ENCODE measurements at places on chromosomes 5 and 9.

DNA sequence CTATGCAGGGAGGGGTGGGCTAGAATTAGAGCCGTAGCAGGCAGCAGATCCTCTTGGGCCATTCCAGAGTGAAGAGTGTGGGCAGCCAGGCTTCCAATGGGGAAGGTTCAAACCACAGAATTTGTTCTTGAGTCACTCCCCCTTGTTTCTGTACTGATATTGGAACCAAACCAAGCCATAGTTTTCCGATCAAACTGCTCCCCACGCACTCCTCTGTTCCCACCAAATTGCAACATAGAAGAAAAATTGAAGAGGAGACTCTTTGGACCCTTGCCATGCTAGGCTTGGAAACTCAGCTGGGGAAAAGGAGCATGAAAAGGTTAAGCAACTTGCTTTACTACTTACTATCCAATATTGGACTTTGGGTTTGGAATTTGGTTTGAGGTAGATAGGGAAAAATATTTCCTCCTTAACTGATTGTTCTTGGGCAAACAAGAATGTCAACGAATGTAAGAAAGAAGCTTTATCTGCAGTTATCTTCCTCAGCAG is 165.8 kb upstream of the NR3C1 start:
- DNase-seq: no peak

GRCh38 chr9:106697390-106697749 is 165.6 kb upstream of the ZNF462 start:
- no peak for DNase-seq

GRCh38 chr5:118553662-118554061 is 434.7 kb downstream of the DTWD2 start:
- peak; percentile 90 for DNase-seq

- no peak for DNase-seq
These were observed at the start of gene GTF3C4 for GRCh38 chr9:132670457-132671391. Gene GTF3C4, plus strand, starts transcription at chr9:132670464. Its CDS starts 135 bp downstream, at chr9:132670599.

DNA sequence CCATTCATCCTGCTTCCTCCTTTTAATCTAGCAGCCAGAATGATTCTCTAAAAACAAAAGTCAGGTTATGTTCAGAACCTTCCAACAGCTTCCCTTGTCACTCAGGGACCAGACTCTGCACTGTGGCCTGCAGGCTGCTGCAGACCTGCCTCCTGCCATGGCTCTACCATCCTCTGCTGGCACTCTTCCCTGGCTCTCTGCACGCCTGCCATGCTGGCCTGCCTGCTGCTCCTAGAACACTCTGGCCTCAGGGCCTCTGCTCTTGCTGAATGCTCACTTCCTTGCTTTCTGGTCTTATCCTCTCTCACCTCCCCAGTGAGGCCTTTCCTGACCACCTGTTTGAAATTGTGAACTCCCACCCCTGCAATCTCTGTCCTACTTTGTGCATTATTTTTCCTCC is 149.4 kb downstream of the CD180 start:
- no peak for DNase-seq

DNA sequence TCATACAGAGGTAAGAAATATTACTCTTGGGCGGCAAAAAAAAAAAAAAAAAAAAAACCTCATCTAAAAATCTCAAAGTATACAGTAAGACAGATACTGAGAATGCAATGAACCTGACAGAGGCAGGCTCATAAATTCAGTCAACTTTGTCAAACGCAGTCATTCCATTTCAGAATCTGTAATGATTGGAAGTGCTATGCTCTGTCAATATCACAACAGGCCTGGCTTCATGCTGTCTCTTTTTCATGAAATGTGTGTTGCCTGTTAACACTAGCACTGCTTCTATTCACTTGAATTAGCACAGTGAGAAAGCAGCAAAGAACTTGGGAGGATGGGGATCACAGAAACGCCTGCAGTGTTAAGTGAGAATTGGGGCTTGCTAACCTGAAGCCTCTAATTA is 200.3 kb upstream of the EFNA5 start:
- no peak for DNase-seq

GRCh38 chr5:22709743-22710142 is 143.4 kb downstream of the CDH12 start:
- no peak for DNase-seq

- DNase-seq: no peak
These were observed 100.1 kb downstream of the SPEF2 start for GRCh38 chr5:35717718-35718117.

GRCh38 chr9:137232101-137232500 is 1.4 kb downstream of the SLC34A3 start:
- no peak for DNase-seq

- DNase-seq: no peak
These were observed 82.9 kb downstream of the PLCXD3 start for GRCh38 chr5:41427505-41427904.

DNA sequence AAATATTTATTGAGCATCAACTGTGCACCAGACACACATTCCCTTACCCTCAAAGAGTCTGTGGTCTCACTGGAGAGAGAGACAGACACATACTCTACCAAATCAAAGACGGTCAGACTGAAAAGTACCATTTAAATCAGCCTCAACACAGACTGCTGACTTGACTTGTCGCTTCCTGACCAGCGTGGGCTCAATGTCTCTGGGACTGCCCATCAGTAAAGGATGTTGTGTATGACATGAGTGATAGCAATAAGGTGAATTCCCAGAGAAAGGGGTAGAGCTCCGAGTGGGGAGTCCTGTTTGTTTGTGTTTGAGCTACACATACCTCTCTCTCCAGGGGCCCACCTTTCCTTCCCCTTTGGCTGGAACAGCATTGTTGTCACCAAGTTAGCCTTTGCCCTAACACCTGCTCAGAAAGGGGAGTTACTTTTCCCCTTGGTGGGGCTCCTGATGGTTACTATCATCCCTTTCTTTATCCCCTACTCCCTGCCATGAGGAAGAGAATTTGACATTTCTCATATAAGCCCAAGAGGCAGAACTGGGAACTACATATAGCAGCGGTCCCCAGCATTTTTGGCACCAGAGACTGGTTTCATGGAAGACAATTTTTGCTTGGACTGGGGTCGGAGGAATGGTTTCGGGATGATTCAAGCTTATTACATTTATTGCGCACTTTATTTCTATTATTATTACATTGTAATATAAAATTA is 33.9 kb downstream of the NR4A3 start:
- no peak for DNase-seq

- DNase-seq: no peak
These were observed 4.1 kb downstream of the SUB1 start for GRCh38 chr5:32589416-32589815.

DNA sequence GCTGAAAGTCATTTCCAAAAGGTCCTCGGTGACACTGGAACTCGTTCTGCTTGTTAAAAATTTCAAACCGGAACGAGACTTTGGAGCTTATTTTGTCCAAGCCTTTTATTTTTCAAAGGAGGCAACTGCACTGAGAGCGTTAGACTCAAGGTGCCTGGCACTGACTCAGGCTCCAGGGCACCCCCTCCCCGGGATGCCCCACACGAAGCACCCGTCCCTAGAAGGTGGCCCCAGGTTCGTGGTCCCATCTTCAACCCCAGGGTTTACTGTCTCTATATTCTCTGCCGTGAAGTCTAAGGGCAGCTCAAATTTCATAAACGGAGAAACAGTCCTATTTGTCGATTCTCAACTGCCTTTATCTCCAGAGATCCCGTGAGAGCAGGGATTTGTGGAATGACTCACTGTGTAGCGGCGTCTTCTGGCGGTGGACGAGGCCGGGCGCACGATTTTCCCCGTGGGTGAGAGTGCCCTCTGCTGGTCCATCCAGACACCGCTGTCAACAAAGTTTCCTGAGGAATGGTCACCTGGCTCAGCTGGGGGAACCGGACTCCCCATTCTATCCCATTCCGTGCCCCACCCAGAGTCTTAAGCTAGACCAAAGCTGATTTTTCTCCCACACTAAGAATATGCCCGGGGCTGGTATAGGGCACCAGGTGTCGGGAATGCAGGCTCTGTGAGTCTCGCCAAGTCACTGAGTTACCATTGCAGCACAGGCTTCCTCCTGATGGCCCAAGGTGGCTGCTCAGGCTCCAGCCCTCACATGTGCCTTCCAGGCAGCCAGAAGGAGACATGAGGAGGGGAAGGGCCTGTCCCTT is 27.1 kb upstream of the SLC6A19 start:
- DNase-seq: no peak

GRCh38 chr5:134846641-134846960 is 833 bp downstream of the C5orf24 start:
- DNase-seq: no peak

- DNase-seq: no peak
These were observed 2.4 kb downstream of the PDE6A start for GRCh38 chr5:149942199-149942598.

DNA sequence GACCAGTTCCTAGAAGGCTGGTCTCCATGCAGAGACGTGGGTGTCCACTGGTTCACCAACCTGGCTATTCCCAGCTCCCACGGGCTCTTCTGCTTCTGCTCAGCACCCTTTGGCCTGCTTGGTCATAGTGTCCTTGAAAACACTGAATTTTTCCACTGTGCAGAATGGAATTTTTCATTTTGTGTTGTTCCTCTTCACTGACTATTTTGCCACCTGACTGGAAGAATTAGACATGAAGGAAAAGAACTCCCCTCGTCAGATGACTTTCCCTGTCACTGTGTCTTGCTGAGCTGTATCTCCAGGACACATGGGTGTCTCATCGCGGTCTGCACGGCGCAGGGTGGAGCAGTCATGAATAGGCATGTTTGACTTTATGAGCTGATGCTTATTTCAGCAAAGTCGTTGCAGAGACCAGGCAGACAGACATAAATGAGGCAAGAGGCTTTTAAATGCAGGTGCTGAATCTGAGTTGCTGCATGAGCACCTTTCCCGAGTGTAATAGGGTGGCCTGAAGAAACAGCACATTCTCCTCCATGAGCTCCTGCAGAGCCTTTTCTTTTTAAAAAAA is 50.2 kb upstream of the SEMA4D start:
- DNase-seq: no peak

GRCh38 chr9:10903969-10904368 is 291.2 kb upstream of the PTPRD start:
- DNase-seq: no peak

GRCh38 chr9:16413509-16414016 is 456.9 kb downstream of the BNC2 start:
- peak; percentile 65 for DNase-seq

DNA sequence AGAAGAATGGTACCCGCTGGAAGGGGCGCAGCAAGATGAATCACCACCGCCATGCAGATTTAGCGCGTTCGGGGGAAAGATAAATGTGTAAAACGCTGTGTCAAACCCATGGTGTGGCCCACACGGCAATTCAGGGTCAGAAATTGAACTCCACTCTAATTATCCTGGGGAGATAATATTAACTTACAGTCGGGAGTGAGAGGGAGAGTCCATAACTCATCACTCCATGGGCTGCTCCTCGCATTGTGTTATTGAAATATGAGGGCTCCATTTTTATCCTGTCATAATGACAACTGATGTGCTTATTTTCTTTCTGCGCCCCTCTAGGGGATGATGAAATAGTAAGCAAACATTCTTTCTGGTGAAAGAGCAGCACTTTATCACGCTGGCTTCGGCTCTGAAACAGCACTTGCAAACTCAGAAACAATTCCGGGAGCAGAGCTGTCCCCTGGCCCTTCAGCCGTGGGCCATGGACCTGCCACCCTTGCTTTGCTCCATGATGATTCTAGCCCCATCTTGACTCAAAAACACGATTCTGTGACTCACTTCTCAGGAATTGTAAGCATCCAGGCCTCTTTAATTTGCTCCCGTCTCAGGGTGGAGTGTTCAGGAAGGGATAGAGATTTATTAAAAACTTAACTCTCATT is 431.6 kb downstream of the IRX1 start:
- no peak for DNase-seq

DNA sequence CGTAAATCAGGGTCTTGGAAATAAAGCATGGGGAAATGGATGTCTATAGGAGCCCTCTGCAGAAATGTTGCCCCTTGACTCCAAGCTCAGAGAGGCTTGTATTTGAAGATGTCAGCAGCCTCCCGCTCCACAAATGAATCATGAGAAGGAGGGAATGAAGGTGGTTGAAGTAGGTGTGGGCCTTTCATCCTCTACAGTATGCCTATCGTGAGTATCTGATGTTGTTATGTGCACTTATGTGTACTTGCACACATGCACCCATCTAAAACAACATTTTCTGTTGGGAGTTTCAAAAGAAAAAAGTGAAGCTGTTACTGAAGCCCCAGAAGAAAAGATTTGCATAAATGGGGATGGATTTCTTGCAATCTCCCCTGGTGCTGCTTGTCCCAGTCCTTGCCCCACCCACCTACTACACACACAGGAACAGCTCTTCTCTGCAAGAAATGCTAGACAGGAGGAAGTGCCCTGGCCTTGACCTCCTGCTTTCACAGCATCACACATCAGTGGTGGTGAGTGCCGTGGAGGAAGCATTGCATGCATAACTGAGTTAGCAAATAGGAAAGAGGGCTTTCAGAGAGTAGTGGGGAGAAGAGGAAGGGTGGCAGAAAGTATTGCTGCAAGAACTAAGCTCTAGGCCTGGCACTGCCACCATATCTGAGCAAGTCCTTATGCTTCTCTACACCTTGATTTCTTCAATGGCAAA is 156.1 kb downstream of the SNX18 start:
- no peak for DNase-seq

- no peak for DNase-seq
These were observed 14.8 kb downstream of the TAS2R1 start for GRCh38 chr5:9615331-9615730.

DNA sequence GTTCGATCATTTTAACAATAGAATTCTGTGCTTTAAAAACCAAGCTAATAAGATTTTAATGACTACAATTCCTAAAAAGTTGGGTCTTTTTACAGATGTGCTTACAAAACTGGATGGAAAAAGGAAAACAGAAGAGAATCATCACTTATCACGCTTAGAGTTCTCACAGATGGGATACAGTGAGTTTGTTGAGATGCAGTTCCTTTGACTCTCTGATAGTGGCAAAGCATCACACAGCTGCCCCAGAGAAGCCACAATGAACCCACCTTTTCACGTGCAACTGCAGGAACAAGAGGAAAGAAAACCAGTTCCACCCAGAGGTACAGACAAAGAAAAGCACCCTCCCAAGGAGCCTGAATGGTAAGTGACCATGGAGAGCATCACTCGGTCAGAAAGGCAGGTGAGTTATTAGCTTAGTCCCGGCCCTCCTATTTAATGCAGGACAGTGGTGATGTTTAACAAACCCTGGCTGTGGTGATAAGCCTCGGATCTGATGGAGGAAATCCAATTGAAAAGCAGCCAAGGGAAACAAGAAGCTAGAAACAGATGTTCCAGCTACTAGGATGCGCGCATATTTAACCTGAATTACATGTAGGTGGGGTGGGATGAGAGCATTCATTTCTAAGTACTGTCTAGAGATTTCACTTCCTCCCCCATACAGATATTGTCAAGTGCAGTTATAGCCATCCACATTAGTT is 167.7 kb downstream of the TARS1 start:
- no peak for DNase-seq

GRCh38 chr5:91787718-91788117 is 404.6 kb upstream of the ARRDC3 start:
- DNase-seq: no peak

GRCh38 chr9:98807070-98807813 is at the start of gene GALNT12:
Gene GALNT12, plus strand, starts transcription at chr9:98807670. Its CDS starts 29 bp downstream, at chr9:98807699.
- DNase-seq: no peak

- no peak for DNase-seq
These were observed 58.5 kb downstream of the PDE6A start for GRCh38 chr5:149886060-149886459.

- no peak for DNase-seq
These were observed 604.2 kb upstream of the CLINT1 start for GRCh38 chr5:158463188-158463587.

- no peak for DNase-seq
These were observed 1.4 kb downstream of the MLLT3 start for GRCh38 chr9:20620650-20621470.

- DNase-seq: no peak
These were observed 448 bp downstream of the RELL2 start for GRCh38 chr5:141637123-141637766.
